ENCODE measurements at places on chromosomes 13 and 19. TPM values are rescaled to one million over a fixed set of nuclear protein-coding genes. Genes with fewer than 3 reads are reported as not detected.

Gene IGFL3
- total RNA-seq: not detected

Gene NAT14
- 21.0 TPM for total RNA-seq

Gene ZNF844
- 4.0 TPM for total RNA-seq

Gene EID2
- 11.3 TPM for total RNA-seq

Gene GGACT
- 0.77 TPM for total RNA-seq

Gene LGALS4
- 0.51 TPM for total RNA-seq

Gene IQCN
- total RNA-seq: 0.33 TPM
